NCI-H524 (cell line): ENCODE measurements at places on chromosomes 16 and 17.

GRCh38 chr17:36183001-36183971 is 6.8 kb upstream of the TBC1D3B start:
- DNase-seq, result peak; percentile 56

- no peak for DNase-seq
Observed at GRCh38 chr16:51820176-51820575, 669.1 kb upstream of the SALL1 start.

GRCh38 chr17:10875984-10876555 is 38.2 kb upstream of the PIRT start:
- peak; percentile 47 for DNase-seq

GRCh38 chr17:9036336-9036735 is 15.0 kb downstream of the NTN1 start:
- no peak for DNase-seq

- DNase-seq, result peak; percentile 47
Observed at GRCh38 chr17:75047398-75048098, 523 bp downstream of the KCTD2 start.

- DNase-seq, result peak; percentile 86
Observed at GRCh38 chr16:71723537-71724319, 773 bp downstream of the PHLPP2 start.

- no peak for DNase-seq
Observed at GRCh38 chr16:34050787-34051320, 591.4 kb downstream of the TP53TG3F start.

- no peak for DNase-seq
Observed at GRCh38 chr16:86103320-86103719, 204.4 kb downstream of the IRF8 start.

- no peak for DNase-seq
Observed at GRCh38 chr16:51290442-51291285, 139.6 kb upstream of the SALL1 start.

DNA sequence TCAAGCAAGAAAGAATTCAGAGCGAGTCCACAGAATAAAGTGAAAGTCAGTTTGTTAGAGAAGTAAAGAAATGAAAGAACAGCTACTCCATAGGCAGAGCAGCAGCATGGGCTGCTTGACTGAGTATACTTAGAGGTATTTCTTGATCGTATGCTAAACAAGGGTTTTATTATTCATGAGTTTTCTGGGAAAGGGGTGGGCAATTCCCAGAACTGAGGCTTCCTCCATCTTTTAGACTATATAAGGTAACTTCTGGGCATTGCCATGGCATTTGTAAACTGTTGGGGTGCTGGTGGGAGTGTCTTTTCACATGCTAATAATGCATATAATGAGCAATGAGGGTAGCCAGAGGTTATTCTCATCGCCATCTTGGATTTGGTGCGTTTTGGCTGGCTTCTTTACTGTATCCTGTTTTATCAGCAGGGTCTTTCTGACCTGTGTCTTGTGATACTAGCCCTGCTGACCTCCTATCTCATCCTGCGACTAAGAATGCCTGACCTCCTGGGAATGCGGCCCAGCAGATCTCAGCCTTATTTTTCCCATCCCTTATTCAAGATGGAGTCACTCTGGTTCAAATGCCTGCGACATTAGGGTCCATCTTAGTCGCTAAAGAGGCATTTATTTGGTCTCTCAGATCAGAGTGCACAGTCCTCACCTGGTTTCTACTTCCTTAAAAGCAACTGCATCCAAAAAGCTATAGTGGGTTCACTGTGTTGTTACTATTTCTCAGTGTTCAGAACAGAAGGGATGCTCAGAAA is 100.6 kb upstream of the CACNG5 start:
- no peak for DNase-seq

DNA sequence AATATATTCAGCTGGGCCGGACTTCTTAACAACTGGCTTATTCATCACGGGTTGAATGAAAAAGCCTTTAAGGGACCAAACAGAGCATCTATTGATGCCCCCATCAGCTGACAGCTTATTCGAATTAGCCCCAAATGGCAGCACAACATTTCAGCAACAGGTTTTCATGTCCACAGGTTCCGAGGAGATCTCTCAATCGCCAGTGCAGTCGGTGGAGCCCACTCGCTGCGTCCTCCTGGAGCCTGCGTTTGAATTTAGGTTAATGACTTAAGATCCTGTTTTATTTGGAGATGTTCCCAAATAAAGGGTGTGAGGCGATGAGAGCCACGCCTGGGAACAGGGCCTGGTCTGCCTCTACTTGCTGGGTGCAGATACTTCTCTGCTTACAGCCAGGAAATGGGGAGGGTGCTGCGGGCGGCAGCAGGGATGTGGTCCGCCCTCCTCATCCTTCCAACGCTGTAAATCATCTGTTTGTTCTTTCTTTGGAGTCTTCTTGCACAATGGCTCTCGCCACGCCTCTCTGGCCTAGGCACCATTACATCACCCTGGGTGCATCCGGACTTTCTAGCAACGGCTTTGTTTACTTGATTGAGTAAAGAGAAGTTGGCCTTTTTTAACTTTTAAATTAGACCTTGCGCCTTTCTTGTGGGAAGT is 22.6 kb downstream of the NDE1 start:
- no peak for DNase-seq

- DNase-seq, result no peak
Observed at GRCh38 chr16:86751076-86752030, 173.0 kb downstream of the FOXL1 start.

GRCh38 chr16:57240851-57241250 is 4.2 kb upstream of the ARL2BP start:
- no peak for DNase-seq

- DNase-seq, result peak; percentile 75
Observed at GRCh38 chr16:17607075-17607509, 136.3 kb upstream of the XYLT1 start.

DNA sequence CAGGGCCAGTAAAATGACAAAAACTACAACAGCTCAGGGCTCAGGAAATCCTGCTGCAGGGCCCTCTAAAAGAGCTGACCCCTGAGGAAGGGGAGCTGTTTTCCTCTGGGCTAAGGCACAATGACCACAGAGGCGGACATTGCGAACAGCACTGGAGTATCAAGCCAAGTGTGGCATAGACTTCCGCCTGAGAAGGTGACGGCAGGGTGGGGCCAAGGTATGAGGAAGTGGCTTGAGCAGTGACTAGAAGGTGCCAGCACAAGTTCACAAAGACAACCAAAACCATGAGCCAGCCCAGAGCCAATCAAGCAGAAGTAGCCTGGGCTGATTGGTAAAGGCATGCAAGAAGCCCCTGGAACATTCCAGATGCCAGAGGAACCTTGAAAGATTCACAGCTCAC is 13.9 kb downstream of the ERN2 start:
- DNase-seq, result no peak

GRCh38 chr17:39611401-39612112 is 3.8 kb upstream of the NEUROD2 start:
- peak; percentile 33 for DNase-seq

GRCh38 chr17:11176549-11176948 is 64.5 kb upstream of the SHISA6 start:
- no peak for DNase-seq

DNA sequence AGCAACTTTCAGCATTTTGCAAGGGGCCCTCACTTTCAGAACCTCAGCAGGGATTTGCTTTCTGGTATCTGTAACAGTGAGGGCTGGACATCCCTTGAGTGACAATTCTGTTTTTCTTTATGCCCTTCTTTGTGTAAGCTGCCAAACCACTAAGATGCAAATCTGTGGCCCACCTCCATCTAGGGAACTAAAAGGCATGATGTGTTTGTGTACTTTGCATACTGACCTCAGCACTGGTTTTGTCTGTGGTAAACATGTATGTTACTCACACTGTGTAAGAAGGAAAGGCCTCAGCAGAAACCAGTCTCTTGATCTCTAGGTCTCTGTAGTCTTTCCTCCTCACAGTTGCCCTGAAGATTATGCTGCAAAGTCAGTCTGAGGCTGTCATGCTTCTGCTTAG is 396.6 kb upstream of the DYNLRB2 start:
- no peak for DNase-seq

GRCh38 chr17:48612456-48612853 is 1.6 kb upstream of the HOXB7 start:
- DNase-seq, result no peak

DNA sequence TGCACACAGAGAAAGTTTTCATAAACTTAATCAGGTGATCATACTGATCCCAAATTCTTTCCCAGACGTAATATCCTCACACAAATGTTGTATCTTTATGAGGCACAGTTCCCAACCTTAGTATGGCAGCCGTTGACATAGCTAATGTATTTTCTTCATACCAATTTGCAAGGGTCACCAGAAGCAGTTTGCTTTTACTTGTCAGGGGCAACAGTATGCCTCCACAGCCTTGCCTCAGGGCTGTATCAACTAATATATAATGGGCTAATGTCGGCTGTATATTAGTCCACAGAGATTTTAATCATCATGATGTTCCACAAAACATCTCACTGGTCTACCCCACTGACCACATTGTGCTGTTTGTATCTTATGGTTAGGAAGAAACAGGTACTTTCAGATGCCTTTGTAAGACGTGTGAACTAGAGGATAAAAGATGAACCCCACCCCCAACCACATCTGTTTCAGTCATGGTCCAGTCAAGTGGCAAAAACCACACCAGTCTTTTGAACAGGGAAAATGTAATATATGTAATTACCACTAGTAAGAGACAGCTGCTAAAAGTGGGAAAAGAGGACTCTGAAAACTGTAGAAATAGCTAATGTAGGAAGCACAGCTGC is 55.2 kb downstream of the GAN start:
- peak; percentile 15 for DNase-seq

GRCh38 chr16:66935314-66936011 is at the start of gene CES2:
Gene CES2, plus strand, starts transcription at chr16:66935516. Its CDS starts 120 bp downstream, at chr16:66935636.
- DNase-seq, result no peak

GRCh38 chr16:88560714-88561484 is 9.3 kb upstream of the ZC3H18 start:
- no peak for DNase-seq

GRCh38 chr17:7110617-7111306 is 3.9 kb downstream of the ASGR2 start:
- no peak for DNase-seq

- no peak for DNase-seq
Observed at GRCh38 chr17:63634816-63635215, 12.6 kb downstream of the MAP3K3 start.

DNA sequence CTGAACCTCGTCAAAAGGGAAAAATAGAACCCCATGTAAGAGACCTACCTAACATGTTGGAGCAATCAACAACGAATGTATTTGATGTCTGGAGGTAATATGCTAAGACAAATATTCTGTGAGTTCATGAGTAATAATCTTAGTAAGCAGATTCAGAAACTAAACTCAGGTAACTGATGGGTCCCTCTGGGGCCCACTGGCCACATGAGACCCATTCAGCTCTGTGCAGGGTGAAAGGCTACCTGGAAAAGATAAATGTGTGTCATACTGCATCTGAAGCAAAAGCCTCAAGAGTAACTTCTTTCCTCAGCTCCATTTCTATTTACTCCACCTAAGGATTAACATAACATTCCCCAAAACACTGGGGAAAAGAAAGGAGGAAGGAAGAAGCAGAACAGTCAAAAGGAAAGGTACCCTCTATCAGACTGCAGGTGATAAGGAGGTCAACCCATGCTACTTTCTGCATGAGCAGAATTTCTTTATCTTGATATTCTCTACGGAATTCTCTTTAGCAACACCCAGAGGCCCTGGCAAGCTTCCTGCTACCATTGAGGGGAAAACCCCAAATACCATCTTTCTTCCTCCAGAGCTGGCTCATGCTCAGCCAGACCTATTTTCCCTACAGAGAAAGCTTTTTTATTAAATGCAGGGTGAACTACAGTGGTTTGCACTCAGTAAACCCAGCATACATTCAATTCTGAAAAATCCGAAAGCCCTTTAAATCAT is 37.7 kb upstream of the ABCA6 start:
- no peak for DNase-seq

GRCh38 chr16:88290850-88291830 is 91.6 kb upstream of the ZNF469 start:
- no peak for DNase-seq

- DNase-seq, result no peak
Observed at GRCh38 chr16:78310990-78311561, 211.6 kb downstream of the WWOX start.
